ENCODE measurements at places on chromosomes 5 and 9. TPM values are rescaled to one million over a fixed set of nuclear protein-coding genes. Genes with fewer than 3 reads are reported as not detected.

Gene OBP2B
- total RNA-seq, result not detected

Gene CARD6
- 34.0 TPM for total RNA-seq

Gene GCNT4
- 2.1 TPM for total RNA-seq

Gene CDKN2B
- 14.3 TPM for total RNA-seq

Gene ADGRD2
- not detected for total RNA-seq

Gene GRM6
- not detected for total RNA-seq

- DNase-seq, result no peak
- H3K36me3 ChIP-seq, result no peaks in the 10 kb centered on the region
- peaks cover 4% of the 10 kb centered on the region for H3K4me1 ChIP-seq
- H3K27ac ChIP-seq, result no peak overlapping the region
- no peaks in the 10 kb centered on the region for H3K27me3 ChIP-seq
These were observed 71.2 kb upstream of the ABCA1 start for GRCh38 chr9:104999136-104999535.

DNA sequence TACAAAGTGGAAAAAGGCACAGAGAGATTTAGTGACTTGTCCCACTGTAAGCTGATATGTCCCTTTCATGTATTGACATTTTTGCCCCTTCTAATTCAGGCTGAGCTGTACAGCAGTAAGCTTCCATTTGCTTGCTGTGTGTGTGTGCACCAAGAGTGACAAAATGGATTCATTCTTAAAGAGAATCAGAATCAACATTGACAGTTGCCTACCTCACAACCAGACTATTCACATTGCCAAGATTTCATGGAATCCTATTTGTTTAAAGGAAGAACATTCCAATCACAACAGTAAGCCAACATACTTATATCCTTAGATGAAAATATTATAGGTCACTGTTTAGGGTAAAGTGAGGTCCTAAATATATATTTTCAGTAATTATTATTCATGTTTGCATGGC lies 102.6 kb downstream of the TMEM232 start:
- H3K36me3 ChIP-seq, result no peaks in the 10 kb centered on the region
- H3K4me3 ChIP-seq, result no peak overlapping the region
- no peak overlapping the region for H3K27ac ChIP-seq
- no peaks in the 10 kb centered on the region for H3K4me1 ChIP-seq

DNA sequence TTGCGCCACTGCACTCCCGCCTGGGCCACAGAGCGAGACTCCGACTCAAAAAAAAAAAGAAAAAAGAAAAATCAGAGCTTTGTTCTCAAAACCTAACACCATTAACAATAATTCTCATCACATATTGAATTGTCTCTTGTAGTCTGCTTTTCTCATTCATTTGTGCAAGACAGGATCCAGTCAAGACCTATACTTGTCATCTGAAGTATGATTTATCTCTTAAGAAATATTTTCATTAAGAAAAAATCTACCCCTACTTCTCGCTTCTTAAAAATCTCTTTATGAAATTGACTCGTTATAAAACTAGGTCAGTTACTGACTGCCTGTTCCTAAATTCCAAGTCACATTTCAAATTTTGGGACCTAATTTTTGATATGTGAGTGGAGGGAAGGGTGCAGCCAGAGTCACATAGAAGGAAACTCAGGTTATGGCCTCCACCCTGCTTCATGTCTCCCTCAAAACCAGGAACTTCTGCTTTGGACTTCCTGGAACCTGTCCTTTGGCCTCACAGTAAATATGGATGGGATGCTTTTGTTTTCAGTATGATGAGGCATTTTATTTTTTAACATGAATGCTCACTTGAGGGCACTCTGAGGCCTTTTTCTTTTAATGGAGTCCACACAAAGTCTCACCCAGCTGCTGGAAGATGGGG lies 18.9 kb downstream of the ZNF169 start:
- H3K27me3 ChIP-seq, result no peaks in the 10 kb centered on the region
- H3K4me3 ChIP-seq, result no peak overlapping the region
- H3K36me3 ChIP-seq, result peaks cover 33% of the 10 kb centered on the region
- H3K27ac ChIP-seq, result no peak overlapping the region
- no peaks in the 10 kb centered on the region for H3K4me1 ChIP-seq

DNA sequence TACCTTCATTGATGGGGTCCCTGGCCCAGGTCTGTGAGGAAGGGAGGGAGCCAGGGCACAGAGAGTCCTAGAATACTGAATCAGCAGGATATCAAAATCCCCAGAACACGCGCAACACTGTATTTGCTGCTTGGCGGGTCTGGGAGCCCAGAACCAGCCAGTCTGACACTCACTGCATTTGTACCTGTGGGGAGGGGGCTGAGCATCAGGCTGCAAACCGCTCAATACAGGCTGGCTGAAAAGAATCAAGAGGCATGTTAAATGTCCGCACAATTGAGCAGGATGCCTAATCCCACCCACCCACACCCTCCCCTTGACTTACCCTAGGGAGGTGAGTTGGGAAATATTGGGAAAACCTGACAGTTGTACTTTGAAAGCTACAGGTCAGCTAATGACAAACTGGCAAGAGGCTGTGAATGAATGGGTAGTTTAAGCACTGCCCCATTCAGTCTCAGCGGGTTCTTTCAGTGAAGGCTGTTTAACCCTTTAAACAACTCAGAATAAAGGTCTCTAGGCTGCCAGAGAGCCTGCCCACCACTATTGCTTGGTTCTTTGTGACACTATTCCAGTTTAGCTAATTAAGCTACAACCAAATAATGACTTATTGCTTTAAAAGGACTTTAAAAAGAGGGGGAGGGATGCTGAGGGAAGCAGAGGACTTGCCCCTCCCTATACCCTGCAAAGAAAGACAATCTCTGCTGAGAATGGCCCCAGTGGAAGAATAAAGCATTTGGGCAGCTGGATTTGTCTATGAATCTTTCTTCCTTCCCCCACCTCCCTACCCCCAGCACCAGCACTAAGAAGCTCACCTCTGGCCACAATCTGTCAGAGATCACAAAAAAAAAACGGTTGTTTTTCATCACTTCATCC lies 5.0 kb downstream of the SPRY4 start:
- no peak overlapping the region for H3K4me3 ChIP-seq
- H3K27me3 ChIP-seq, result peaks cover 13% of the 10 kb centered on the region
- H3K36me3 ChIP-seq, result no peaks in the 10 kb centered on the region
- peaks cover 58% of the 10 kb centered on the region for H3K4me1 ChIP-seq
- no peak overlapping the region for H3K27ac ChIP-seq
- DNase-seq, result no peak

DNA sequence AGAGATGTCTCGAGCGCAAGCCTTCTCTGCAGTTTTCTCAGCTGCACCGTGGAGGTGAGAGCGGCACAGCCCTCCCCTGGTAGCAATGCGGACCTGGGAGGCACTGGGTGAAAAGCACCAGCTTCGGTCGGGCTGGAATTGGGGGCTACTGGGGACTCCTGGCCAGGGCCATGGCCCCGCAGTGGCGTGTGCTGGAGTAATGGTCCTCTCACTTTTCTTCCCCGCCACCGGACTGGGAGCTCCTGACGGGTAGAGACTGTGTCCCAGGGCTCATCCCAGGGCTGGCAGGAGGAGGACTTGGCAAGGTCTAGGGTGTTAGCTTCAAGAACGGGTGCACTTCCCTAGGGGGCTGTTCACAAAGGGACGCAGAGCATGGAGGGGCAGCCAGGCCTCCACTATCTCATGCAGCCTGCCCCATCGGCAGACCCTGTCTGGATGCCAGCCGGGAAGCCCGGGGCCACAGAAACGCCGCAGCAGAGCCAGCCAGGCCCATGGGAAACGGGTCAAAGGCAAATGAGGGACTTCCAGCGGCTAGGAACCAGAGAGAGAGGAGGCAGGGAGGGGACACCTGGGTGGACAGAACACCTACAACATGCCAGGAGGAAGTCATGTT lies 92.6 kb upstream of the MVB12B start:
- no peaks in the 10 kb centered on the region for H3K36me3 ChIP-seq
- no peak overlapping the region for H3K27ac ChIP-seq
- DNase-seq, result no peak
- peaks cover under 1% of the 10 kb centered on the region for H3K4me1 ChIP-seq

- no peaks in the 10 kb centered on the region for H3K36me3 ChIP-seq
- no peaks in the 10 kb centered on the region for H3K4me1 ChIP-seq
- no peak overlapping the region for H3K4me3 ChIP-seq
- no peak for DNase-seq
These were observed 100.4 kb upstream of the SEMA6A start for GRCh38 chr5:116674881-116675625.

DNA sequence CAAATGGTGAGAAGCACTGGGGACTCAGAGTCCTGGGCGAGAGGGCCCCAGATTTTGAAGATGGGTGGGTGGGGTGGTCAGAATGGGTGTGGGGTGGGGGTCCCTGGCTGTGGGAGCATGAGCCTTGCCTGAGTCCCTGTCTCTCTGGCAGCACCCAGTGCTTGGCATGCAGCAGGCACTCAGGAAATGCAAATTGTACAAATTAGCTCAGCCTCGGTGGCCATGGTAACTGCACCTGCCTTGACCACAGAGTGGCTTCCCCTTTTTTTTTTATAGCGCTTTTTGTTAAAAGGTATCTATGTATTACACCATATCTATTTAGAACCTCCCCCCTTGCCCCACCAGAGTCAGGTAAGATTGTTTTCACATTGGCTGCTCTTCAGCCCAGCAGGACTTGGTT lies 19.2 kb upstream of the PITX1 start:
- H3K27me3 ChIP-seq, result peaks cover 71% of the 10 kb centered on the region
- peaks cover 4% of the 10 kb centered on the region for H3K4me1 ChIP-seq

DNA sequence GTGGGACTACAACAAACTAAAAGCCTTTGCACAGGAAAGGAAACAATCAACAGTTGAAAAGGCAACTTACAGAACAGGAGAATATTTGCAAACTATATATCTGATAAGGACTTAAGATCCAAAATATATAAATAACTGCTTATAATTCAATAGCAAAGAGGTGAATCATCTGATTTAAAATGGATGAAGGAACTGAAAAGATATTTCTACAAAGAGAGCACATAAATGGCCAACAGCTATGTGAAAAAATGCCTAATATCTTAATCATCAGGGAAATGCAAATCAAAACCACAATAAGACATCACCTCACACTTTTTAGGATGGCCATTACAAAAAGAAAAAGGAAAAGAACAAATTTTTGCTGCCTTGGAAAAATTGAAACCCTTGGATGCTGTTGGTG lies 100.4 kb downstream of the LURAP1L start:
- H3K4me3 ChIP-seq, result no peak overlapping the region
- H3K36me3 ChIP-seq, result no peaks in the 10 kb centered on the region
- no peaks in the 10 kb centered on the region for H3K27me3 ChIP-seq
- no peaks in the 10 kb centered on the region for H3K4me1 ChIP-seq
